ENCODE measurements at places on chromosomes 1 and 21.

DNA sequence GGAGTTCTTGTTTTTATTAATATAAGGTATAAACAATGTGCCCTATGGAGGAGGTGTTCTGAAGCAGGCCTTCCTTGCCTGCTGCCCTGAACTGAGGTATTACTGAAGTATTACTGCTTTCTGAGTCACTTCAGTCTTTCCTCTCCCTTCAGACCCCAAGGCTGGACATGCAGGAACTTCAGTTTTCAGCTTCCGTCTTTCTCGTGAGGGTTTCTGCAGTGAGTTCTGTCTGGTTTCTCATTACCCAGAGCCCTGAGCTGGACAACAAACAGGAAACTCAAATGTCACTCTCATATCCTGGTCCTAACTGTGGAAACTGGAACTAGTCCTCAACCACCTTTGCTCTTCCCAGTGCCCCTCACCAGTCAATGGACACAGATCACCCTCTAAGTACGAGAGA is 46.8 kb downstream of the ELAVL4 start:
- no peak for DNase-seq

- DNase-seq = no peak
Measured at GRCh38 chr21:45830221-45830640, 151.3 kb upstream of the COL6A1 start.

- no peak for DNase-seq
Measured at GRCh38 chr1:247542811-247543210, 6.1 kb upstream of the GCSAML start.

DNA sequence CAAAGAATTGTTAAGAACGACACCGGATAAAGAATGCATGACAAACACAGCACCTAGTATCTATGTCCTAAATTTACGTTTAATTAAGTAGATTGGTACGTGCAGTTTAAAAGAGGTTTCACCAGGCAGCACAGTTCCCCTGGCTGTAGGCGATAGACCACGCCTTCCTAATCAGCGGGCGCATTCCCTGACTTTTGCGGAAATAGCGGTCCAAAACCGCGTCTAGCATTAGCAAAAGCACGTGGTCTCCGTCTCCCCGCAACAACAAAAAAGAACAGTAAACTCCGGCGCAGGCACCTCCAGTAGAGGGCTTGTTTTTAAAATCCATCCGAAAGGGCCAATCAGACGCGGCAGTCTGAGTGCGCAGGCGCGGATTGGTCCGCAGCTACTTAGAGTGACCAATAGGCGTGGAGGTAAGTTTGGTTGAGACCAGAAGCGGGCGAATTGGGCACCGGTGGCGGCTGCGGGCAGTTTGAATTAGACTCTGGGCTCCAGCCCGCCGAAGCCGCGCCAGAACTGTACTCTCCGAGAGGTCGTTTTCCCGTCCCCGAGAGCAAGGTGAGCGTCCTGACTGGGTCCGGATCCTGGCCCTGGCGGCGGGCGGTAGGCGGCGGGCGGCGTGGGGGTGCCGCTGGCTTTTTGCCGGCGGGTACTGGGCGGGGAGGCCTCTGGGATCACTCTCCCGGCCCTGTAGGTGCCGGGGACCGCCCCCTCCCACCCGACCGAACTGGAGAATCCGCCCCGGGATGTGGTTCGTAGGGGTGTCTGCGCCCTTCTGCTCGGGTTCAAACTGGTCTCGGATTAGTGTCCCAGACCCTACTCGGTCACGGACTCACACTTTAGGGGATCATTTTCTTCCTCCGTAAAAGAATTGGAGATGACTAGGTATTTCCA is at the start of gene CENPF:
TSS of gene CENPF (plus strand) at position 432 of the 894 bp plus-strand sequence. CDS start 10,560 bp downstream, outside the sequence.
- DNase-seq = peak; percentile 98

DNA sequence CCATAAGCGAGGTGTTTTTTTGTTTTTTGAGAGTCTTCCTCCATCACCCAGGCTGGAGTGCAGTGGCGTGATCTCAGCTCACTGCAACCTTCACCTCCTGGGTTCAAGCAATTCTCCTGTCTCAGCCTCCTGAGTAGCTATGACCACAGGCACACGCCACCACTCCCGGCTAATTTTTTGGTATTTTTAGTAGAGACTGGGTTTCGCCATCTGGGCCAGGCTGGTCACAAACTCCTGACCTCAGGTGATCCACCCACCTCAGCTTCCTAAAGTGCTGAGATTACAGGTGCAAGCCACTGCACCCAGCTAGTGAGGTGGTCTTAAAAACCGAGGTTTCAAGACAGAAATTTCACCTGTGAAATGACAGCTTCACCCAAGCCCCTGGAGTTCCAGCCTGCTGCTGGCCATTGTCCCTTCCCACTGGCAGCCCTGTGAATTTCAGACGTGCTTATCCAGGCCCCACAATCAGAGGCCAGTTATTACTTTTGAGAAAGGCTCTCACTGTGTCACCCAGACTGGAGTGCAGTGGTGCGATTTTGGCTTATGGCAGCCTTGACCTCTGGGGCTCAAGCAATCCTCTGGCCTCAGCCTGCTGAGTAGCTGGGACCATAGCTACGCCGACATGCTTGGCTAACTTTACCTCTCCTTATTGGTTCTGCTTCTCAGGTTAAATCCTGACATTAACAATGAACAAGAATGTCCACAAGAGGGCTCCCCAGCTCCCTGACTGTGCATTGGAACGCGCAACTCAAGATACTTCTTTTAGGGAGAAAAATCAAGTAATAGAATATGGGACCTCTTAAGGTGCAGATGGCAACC is 19.4 kb downstream of the ENO1 start:
- DNase-seq = peak; percentile 65

DNA sequence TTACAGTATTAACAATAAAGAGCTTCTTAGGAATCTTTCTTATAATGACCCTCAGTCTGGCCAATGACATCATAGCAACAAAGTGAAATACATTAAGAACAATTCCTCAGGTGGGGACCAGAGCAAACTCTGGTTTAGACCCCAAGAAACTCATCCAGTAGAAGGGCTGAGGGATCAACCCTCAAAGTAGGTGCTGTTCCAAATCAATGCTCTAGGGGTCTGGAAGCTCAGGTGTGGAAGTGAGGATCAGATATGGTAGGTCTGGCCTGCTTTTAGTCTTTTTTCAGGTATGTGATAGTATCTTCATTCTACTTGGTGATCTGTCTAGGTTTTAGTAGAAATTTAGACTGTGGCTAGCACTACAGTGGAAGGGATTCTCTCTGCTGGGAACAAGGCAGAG is 291.7 kb downstream of the PDE4B start:
- DNase-seq = no peak

DNA sequence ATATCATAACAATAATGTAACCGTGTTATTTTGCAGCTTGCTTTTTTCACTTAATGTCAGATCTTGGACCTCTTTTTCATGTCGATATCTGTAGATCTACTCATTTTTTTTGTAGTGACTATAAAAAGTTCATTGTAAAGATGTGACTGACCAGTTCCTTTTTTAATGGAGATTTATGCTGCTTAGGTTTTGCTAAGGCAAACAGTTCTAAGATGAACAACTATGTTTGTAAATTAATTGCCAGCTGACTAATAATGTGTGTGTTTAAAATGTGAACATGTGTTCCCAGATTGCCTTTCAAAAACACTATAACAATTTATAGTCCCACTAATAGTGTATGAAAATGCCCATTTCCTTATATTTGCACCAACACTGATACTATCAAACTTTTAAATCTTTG is 18.1 kb upstream of the EPS8L3 start:
- DNase-seq = no peak

GRCh38 chr1:199176713-199177112 is 537.9 kb downstream of the PTPRC start:
- DNase-seq = no peak

DNA sequence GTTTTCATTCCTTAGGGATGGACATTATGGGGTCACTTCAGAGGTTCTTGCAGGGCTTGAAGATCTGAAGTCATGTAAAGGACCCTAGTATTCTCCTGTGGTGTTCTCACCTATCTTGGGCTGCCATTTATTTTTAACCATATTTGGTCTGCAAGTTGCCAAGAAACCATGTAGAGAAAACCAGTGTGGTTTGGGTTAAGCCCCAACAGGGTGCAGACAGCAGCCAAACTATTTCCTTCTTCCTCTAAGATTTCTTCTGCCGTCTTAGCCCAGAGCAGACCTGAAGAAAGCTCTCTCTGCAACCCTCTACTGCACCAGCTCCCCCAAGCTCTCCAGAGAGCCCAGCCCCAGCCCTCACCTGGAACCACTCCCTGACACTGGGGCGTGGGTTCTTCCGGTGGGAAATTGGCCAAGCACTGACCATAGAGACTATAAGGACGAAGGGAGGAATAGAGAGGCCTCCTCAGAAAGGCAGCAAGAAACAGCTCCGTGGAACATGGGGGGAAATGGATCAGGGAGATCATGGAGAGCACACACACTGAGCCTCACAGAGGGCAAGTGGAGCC is 136.6 kb downstream of the SYF2 start:
- peak; percentile 20 for DNase-seq

DNA sequence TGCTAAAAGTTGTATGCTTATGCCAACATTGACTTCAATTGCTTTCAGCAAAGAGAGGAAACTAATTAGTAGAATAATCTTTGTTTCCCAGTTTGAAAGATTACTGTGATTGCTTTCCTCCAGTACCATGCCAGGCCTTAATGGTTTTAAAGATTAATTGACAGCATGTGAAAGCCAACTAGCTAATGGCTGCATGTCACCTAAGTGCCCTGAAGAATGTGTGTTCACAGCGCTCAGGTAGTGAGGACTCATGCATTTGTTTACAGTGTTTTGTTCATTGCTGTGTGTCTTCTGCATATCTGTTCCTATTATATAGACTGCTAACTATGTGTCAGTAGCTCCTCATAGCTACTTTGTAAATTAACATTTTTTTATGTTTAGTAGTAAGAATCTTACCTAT is 335.6 kb downstream of the LRRIQ3 start:
- no peak for DNase-seq

GRCh38 chr1:8154621-8155052 is 128.5 kb upstream of the ERRFI1 start:
- DNase-seq = no peak

DNA sequence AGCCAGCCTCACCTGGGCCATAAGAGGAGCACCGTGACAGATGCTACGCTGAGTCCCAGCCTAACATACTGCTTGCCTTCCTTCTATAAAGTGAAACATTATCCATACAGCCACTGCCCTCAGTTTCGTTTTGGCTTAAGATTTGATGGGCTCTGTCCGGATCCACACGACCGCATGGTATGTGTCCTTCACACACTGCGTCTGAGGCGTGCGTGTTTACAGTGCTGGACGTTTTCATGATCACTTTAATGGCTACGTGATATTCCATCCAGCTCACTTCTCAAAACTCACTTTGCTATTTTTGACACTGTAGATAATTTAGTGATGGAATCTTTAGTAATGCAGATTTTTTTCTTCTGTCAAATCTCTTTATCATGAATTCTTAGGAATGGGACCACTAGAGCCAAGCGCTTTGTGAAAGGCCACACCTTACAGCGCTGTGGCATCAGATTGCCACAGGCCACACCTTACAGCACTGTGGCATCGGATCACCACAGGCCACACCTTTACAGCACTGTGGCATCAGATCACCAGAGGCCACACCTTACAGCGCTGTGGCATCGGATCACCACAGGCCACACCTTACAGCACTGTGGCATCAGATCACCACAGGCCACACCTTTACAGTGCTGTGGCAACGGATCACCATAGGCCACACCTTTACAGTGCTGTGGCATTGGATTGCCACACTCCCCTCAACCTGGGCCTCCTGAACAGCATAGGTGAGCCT is 47.1 kb downstream of the PRDM15 start:
- DNase-seq = no peak

GRCh38 chr1:67958472-67958871 is 92.0 kb downstream of the DIRAS3 start:
- no peak for DNase-seq

GRCh38 chr1:112698366-112699310 is 8.3 kb downstream of the RHOC start:
- DNase-seq = no peak

DNA sequence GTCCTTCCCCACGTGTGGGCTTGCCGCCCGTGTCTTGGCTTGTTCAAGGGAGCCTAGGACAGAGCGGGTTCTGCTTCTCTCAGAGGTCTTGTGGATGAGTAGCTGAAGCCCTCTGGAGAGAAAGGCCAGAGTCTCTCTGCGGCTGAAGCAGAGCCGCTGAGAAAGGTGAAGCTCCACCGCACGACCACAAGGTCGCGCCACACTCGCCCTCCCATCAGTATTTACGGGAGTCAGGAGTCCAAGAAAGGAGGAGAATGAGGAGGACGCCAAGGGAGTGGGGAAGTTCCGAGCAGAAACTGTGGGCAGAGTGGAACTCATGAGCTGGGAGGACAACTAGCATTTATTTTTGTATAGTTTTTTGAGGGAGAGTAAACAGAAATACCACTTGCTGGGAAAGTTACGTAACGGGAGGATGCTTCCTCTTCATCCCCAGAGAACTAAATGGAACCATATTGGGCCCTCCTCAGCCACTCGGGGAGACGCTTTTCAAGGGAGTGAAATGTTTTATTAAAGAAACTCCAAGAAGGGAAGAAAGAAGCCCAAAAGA is 51.6 kb upstream of the HAO2 start:
- no peak for DNase-seq

DNA sequence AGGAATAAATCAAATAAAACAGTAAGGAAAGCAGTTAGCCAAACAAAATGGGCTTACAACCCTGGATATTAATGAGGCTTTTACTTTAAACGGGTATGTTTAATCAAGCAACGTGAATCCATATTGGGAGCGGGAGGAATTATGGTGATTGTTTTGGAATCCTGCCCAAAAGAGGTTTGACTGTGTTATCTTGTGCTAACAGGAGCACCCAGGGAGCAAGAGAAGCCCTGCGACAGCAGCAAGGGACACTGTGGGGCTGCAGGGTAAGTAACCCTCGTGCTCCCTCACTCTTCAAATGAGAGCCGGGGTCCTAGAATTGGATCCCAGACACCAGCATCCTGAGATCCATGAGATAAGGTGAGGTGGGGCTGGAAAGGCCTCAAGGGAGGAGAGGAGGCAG is 72.6 kb upstream of the PGBD5 start:
- DNase-seq = no peak

GRCh38 chr1:206930210-206930798 is 8.6 kb upstream of the FCMR start:
- no peak for DNase-seq

DNA sequence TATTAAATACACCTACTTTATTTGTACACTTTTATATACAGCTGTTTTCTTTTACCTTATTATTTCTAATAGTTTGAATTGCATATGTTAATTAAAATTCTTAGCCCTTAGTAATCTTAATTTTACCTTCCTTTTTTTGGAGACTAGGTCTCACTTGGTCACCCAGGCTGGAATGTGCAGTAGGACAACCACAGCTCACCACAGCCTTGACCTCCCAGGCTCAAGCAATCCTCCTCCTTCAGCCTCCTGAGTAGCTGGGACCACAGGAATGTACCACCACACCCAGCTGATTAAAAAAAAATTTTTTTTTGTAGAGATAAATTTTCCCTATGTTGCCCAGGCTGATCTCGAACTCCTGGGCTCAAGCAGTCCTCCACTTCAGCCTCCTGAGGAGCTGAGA is 15.0 kb upstream of the SDC3 start:
- DNase-seq = no peak
